ENCODE measurements at places on chromosomes 11 and 22.

DNA sequence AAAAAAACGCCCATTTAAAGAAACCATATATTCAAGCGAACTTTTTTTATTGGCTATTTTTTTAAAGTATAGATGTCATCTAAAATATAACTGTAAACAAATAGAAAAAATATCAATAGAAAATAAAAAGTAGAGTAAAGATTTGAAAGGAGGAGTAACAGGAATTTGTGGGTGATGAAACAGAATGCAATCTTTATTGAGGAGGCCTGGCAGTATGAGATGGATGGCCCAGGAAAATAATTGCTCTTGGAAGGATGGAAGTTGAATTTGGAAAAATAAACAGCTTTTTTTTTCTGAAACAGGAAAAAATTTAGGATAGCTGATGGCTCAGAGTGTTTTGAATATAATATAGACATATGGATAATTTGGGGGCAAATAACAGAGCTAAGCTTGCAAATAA is 219.0 kb downstream of the CASP12 start:
- no peak for DNase-seq

- no peak for DNase-seq
Observed at GRCh38 chr22:49929994-49930575, 11.7 kb downstream of the CRELD2 start.

DNA sequence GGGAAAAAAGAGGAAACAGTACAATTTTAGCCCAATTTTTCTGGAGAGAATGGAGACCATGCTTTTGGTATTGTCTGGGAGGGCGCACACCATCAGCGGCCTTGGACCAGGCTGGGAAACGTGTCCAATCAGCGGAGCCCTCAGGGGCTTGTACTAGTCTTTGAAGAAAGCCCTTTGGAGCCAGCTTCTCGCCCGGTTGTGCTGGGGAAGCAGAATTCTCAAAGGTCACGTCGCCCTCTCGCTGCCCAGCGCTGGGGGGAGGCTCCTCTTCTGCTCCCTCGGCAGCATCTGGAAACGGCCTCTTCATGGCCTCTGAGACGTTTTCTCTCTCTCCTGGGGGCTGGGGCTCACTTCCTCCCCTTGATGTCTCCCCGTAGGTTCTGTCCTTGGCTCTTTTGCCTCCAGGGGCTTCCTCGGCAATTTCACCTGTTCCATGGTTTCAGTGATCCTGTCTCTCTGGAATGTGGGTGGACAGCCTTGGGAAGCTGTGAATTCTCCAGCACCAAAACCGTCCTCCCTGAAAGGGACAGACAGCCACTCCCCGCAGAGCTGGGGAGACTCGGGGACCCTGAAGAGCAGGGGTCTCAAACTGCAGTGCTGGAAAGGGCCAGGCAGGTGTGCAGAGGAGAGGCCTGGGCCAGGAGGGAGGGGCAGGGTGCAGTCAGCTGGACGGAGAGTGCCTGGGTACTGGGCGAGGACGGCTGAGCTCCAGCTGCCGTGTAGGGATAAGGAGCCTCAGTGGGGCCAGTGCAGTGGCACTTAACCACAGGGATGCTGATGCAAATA is 80.2 kb downstream of the RPS6KA4 start:
- no peak for DNase-seq

DNA sequence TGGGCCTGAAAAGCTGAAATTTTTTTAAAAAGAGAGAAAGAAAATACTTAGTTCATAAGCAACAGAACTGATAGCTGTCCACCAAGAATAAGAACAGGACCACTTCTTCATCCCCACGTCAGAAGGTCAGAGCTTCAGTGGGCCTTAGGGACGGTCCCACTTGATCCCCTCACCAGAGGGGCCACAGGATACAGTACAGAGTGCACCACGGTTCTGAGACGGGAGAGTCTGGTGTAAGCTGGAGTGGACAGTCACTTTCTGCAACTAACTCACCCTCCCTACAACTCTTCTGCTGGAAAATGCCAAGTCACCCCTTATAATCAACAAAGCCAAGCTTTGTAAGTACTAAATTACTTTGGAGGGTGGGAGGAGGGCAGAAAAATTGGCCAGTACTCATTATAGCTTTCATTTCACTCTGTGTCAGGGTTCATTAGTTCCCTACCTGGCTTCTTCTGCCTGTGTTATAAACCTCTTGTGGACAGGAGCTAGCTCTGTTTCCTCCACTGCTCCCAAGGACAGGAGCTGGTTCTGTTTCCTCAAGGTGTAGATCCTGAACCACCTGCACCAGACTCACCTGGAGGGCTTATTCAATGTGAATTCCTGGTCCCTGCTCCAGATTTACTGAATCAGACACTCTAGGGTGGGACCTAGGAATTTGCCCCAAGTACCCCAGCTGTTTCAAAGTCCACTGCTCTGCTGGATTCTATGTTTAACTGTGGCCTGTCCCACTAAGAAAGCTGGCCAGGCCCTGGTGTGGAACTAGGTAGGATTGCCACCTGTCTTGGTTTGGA is 39.6 kb downstream of the SCGB1A1 start:
- DNase-seq: no peak

DNA sequence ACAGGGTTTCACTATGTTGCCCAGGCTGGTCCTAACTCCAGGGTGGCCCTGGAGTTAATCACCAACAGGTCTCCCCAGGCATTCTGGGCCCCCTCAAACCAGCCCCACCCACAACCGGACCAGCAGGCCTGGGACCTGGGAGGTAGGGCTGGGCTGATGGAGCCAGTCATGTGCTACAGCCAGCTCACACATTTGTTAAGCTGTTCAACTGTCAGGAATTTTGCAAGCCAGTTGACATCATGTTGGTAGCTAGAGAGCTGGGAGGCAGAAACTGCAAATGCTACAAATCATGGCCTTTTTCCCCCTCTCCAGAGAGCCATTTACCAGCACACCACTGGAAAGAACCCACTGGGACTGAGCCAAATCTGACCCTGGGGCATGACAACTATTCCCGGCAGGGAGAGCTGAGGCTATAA is 6.8 kb downstream of the ARHGAP1 start:
- peak; percentile 90 for DNase-seq

DNA sequence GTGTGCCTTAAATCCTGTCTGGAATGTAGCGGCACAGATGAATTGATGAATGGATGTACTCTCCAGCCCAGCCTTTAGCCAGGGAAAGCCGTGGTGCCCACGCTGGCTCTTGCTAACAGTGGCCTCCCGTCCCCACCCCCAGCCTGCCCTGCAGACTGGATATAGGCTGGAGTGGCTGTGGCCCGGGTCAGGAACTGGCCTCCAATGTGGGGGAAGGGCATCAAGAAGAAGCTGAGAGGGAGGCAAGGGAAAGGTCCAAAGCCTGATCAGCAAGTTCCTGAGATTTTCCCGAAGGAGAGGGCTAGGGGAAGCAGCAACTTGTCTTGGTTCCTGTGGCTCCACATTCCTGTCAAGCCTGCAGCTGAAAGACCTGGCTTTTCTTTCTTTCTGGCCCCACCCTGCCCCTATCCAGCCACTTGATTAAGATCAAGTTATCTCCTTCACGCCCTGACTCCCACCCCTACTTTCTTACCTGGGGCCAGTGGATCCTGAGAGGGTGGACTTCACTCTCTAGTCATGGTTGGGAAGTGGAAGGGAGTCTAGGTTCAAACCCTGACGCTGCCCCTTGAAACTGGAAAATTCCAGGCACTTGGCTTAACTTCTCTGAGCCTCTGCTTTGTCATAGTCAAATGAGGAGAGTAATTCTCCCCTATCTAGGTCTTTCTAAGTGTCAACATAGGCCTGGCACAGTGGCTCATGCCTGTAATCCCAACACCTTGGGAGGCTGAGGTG is 11.0 kb upstream of the MICALL1 start:
- no peak for DNase-seq

DNA sequence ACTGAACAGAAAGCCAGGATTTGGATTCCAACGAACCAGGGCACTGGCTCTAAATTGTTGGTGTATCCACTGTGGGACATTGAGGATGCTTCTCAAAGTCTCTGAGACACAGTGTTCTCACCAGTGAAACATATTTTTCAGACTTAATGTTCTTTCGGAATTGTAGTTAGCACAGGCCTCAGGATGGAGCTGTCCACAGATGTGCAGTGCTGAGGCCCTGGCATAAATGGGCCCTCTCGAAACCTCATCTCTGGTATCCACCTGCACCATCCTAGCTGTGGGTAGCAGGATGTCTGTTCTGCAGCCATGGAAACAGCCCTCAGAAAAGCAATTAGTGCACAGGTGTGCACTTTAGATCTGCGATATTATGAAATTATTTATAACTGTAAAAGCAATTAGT is 656.8 kb downstream of the TBC1D22A start:
- no peak for DNase-seq

DNA sequence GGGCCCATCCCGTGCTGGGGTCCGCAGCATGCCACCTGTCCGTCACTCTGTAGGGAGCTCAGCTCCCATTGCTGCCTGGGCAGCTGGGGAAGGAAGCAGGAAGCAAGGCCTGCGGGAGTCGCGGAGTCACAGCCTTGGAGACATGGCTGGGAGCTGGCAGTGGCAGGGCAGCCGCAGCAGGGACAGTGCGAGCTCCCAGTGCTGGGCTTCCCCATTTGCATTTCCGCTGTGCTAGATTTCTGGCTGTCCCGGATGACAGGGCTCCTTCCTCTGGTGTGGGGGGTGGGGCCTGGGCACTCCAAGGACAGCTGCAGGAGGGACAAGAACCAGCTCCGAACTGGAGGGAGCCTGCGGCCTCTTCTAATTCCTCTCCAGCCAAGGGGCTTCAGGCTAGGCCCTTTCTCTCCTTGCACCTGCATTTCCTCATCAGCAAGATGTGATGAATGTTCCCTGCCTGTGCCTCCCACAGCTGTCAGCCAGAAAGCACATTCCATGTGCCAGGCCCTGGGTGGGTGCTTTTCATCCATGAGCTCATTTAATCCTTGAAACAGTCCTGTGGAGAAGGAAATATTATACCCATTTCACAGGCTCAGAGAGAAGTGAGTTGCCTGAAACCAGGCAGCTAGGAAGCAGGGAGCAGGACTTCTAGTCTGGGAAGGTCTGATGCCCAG is 48.0 kb downstream of the MYO7A start:
- DNase-seq: no peak

- DNase-seq: no peak
Observed at GRCh38 chr11:18641677-18642076, 7.5 kb upstream of the SPTY2D1 start.

GRCh38 chr11:80163441-80163840 is 722.6 kb upstream of the TENM4 start:
- DNase-seq: peak; percentile 67

- DNase-seq: no peak
Observed at GRCh38 chr11:83363312-83363711, 77.1 kb upstream of the CCDC90B start.

DNA sequence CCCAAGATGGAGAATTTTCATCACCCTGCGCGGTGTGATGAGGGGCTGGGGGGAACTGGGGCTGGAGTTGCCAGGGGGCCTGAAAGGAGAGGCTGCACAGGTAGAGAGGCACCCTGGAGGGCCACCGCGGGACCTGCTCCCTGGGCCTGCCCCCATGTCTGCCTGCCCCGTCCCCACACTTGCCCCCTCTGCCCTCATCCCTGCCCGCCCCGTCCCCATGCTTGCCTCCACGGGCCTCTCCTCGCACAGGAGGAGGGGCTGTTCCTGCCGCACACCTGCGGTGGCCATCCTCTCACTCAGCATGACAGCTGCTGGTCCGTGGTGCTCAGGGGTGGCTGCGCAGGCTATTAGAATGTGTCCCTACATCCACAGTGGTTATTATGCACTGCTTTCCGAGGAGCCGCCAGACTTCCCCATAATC is 43.5 kb downstream of the LINC01488 start:
- DNase-seq: no peak

DNA sequence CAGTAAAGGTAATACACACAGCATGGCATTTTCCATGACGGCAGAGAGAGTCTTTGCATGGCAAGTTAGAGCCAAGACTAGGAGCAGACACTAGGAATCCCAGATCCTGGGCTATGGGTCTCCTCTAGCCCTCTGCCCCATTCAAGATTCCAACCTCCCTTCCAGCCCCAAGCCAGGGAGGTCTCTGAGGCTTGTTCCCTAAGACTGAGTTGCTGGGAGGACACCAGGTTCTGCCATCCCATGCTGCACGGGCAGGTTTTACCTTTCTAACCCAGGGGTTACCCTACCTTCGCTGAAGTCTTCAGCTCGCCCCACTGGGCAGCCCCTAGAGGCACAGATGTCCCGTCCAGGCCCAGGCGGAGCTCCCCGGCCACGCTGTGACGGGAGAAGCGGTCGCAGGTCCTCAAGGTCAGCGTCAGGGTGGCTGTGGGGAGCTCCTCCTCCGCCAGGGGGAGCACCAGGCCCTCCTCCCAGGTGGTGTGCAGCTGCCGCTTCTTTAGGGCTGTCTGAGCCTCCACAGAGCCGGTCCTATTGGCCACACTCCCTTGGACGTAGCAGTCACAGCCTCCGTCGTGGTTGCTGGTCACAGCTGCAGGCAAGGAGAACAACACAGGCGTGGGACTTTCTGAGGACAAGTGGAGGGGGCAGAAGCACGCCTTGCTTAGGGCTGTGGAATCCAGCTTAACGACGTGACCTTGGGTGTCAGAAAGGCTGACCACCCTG is 33.8 kb downstream of the SYT13 start:
- peak; percentile 75 for DNase-seq

DNA sequence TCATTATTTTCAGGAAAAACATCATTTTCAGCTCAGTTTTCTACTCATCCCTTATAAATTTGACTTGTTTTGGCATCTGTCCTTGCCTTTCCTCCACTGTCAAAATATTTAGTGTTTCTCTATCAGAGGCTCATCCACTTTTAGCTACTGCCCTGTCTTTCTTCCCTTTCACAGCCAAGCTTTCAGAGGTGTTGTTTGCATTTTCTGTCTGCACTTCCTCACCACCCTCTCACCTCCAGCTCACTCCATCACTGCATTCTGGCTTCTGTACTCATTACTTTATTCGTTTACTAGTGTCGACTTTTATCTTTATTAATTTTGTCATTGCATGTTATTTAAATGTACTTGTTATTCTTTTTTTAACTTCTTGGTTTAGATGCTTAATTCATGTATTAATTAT is 26.7 kb upstream of the NNMT start:
- no peak for DNase-seq

DNA sequence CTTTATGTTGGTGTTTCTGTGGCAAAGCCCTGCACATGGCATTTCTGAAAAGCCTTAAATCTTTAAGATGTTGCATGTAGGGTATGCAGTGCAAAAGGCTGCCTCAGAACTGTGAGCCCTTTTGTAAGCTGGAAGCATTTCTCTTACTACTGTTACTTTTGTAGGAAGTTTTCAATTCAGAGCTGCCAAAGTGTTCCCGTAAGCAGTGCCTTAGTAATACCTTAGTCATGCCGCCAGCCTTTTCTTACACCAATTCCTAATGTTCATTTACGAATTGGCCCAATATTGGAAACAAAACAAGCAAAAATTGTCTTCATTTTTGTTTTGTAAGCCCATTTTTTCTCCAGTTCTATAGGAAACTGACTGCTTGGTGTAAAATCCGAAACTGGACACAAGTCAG is 67.4 kb upstream of the RASSF10 start:
- DNase-seq: no peak

GRCh38 chr11:71212871-71213559 is 39.4 kb downstream of the SHANK2 start:
- no peak for DNase-seq

- DNase-seq: peak; percentile 69
Observed at GRCh38 chr11:22634897-22635629, 9.4 kb upstream of the FANCF start.
